Stimulated activated CD4-positive, alpha-beta T cell treated with anti-CD3 and anti-CD28 coated beads, Interleukin-1b, Interleukin-23, amount 100 ng/mL, for 24 hours (primary cell): ENCODE measurements at places on chromosomes 4 and X.

GRCh38 chrX:50211510-50211909, 6.9 kb downstream of the CCNB3 start:
- no peak for DNase-seq

DNA sequence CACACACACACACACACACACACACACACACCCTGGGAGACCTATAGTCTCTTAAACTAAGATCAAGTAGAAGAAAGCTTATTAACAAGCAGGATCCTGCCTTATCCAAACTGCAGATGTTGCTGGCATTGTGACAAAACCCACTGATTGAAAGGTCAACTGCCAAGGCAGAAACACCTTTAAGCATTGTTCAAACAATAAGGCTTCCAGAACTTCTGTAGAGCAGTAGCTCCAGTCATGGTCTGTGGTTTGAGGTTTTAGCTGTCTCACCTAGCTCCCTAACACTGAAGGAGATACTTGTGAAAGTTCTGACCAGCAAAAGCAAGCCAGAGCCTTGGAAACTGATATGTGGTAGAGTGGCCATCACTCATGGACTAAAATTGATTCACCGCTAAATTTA, 59.8 kb downstream of the PTCHD1 start:
- no peak for DNase-seq

DNA sequence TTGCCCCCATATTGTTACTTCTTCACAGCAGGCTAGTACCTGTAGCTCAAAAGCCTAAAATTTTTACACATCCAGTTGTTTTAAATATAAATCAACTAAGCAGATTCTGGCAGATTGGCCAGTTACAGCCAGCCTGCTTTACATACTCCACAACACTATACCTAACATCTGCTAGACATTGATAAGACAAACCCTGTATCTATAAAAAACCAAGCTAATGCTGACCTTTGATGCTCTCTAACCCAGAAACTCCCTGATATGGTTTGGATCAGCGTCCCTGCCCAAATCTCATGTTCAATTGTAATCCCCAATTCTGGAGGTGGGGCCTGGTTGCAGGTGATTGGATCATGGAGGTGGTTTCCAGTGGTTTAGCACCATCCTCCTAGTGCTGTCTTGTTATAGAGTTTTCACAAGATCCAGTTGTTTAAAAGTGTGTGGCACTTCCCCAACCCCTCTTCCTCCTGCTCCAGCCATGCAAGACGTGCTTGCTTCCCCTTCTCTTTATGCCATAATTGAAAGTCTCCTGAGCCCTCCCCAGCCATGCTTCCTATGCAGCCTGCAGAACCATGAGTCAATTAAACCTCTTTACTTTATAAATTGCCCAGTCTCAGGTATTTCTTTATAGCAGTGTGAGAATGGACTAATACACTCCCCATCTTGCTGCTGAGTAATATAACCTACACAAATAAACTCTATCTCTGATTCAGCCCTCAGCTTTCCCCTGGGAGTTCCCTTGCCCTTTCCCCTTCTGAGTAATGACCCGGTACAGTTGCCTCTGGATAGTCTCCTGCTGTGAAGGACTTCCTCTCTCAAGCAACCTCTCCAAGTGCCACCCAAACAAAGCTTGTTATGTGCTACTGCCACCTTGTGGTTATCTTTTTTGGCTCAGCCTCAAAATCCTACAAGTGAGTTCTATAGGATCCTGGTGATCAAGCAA, 39.6 kb downstream of the ZCCHC13 start:
- peak; percentile 12 for DNase-seq

GRCh38 chr4:16579866-16580265, 318.6 kb downstream of the LDB2 start:
- DNase-seq = no peak

DNA sequence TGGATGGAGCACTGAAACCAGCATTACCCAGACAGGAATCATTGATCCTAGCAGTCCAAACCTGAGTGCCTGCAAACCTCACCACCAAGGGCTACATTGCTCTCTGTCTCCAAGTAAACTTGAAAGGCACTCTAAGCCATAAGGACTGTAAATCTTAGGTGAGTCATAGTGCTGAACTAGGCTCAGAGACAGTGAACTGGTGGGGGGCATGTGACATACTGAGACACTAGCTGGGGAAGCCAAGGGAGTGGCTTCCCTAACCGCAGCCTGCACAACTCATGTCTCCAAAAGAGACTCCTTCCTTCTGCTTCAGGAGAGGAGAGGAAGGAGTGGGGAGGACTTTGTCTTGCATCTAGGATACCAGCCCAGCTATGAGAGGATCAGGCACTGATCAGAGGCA, 235.5 kb upstream of the ACTRT1 start:
- no peak for DNase-seq

DNA sequence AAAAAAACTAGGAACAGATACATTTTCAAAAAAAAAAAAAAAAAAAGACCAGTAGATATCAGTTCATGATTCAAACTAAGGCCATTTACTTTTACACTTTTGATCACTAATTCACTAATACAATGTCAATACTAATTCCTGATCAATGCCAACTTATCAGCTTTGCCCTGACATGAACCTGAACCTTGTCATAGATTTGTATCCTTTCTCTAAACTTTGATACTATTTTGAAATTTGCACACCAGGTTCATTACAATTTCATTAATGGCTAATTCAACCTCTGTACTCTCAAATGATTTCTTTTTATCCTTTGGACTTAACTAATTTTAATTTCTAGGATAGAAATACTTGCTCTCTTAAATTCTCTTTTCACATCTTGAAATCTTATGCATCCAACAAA, 37.7 kb downstream of the UGT2B7 start:
- no peak for DNase-seq

GRCh38 chrX:48578661-48579128, 4.4 kb downstream of the RBM3 start:
- DNase-seq = no peak

- DNase-seq = peak; percentile 49
Observed at GRCh38 chr4:602559-602942, 22.8 kb upstream of the PDE6B start.

- no peak for DNase-seq
Observed at GRCh38 chr4:3262208-3263052, 13.5 kb downstream of the MSANTD1 start.

DNA sequence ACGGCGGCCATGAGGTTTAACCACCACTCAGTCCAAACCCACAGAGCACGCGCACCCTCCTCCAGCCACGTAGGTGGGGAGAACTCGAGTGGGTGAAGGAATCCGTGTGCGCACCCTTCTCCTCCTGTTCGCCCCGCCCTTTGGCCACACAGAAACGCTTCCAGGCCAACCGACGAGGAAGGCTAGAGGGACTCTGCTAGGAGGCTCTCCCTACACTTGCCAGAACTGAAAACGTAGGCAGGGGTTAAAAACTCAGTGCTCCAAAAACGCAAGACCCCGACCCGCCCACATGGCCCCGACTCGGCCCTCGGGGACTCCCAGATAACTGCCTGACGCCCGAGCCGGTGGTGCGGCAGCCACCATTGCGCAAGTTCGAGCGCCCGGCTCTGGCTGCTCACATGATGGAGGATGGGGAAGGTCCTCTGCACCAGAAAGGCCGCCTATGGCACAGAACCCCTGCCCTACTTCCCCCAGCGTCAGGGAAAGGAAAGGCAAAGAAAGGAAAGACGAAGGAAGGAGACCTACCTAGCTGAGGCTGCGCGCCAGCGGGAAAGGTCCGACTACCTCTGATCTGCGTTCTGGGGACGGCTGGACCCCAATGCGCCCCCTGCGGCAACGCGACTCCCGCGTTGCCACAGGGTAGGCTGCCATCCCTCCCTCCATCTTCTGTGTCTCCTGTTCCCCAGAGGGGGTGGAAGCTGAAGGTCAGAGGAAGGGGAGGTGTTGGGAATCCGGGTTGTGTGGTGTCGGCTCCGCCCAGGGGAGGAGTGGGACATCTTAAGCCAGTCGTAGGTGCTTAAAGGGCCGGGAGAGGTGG, 201.9 kb upstream of the AGTR2 start:
- DNase-seq = no peak

DNA sequence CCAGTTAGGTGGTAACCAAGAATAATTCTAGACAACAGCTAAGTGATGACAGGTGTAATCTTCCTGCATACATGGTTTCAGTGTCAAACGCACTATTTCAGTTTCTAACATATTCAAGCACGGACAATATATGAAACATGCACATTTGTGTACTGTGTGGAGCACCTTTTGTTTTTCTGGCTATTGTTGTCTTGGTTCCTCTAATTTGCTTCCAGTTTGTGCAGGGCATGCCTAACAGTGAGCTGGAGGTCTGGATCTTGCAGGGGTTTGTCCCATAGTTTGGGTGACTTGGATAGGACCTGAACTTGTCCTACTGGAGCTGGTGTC, 70.5 kb upstream of the TBC1D9 start:
- DNase-seq = no peak

DNA sequence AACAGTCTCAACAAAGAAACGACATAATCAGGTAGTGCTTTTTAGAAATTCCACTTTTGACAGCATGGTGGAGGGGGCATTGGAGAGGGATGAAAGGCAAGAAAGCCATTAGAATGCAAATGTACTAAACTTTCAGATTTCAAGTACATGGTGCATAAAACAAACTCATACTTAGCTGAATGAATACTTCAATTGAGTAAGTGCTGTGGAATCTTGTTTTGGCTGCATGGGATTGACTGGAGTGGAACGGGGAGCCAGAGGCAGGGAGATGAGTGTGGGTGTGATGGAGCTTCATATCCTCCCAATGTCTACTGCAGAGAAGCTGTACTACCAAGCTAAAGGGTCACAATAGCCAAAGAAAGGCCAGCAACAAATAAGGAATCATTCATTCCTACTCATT, 52.4 kb downstream of the USP46 start:
- DNase-seq = no peak

- DNase-seq = peak; percentile 15
Observed at GRCh38 chrX:33434256-33435092, 223.1 kb upstream of the DMD start.

DNA sequence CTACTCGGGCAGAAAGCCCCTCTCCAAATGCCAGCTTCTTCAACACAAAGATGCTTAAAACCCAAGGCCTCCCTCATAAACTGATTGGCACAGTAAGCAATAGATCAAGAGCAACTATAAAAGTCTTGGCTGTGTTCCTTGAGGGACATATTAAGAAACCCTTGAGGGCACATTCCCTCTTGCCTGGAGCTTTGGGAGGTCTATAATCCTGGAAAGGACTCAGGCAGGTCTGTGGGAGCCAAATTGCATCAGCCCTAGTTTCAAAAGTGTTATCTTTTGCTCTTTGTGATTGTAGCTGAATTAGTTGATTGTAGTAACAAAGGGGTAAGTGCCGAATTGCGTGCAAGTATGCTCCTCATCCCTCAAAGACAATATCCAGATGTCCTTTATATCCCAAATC, 18.6 kb upstream of the SETD7 start:
- no peak for DNase-seq

DNA sequence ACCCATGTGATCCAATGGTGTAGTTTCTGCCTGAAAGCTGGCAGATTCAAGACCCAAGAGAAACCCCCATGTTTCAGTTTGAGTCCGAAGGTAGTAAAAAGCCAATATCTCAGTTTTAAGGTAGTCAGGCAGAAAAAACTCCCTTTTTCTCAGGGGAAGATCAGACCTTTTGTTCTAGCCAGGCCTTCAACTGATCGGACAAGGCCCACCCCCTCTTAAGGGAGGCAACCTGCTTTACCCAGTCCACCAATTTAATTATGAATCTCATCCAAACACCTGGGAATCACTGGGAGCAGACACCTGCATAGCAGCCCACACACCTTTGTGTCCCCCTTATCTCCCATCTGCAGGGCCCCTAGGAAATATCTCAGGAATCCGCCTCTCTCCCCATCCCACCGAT, 322.0 kb downstream of the STK32B start:
- no peak for DNase-seq

- no peak for DNase-seq
Observed at GRCh38 chrX:147920161-147920666, 8.5 kb downstream of the FMR1 start.

DNA sequence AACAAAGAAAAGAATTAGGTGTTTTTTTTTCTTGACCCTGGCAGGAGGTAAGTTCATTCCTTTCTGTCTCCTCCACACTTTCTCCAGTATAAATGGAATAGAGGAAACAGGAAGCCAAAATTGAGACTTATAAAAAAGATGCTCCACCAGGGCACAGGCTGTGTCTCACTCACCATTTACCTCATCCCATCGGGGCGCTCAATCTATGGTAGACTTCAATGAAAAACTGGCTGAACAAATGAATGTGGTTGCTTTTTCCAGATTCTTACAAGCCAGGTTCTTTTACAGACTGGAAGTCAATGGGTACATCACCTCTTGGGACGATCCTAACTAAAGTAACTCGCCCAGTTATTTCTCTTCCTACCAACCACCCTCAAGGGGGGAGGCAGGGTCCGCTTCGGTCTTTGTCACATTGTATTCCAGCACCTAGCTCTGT, 685 bp downstream of the COMMD8 start:
- no peak for DNase-seq

GRCh38 chr4:3827616-3828492, 61.7 kb downstream of the ADRA2C start:
- DNase-seq = no peak

DNA sequence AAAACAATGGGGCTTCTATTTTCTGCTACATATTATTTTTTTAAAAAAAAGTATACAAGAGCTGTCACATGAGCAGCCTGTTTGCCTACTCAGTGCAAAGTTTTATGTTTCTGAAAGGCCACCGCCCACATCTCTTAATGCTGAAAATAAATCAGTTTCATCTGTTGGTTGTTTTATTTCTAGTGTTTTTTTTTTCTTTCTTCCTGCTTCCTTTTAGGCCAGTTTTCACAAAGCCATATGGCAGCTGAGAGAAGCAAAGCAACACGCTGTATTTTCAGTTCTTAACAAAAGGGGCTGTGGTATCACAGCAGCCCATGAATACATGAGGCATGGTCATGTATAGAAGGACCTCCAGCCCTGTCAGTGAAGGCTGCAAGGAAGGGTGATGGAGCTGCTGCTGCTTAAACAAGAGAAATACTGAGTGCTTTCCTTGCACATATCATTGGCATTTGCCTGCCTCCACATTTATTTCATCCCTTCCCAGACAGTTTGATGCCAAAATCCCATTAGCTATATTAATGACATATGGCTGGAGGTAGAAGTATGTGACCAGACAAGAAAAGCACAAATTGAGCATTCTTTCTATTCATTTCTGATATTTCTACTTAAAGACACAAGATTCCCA, 172.5 kb downstream of the PCDH18 start:
- DNase-seq = no peak

- no peak for DNase-seq
Observed at GRCh38 chrX:155857561-155857960, 23.6 kb upstream of the VAMP7 start.

DNA sequence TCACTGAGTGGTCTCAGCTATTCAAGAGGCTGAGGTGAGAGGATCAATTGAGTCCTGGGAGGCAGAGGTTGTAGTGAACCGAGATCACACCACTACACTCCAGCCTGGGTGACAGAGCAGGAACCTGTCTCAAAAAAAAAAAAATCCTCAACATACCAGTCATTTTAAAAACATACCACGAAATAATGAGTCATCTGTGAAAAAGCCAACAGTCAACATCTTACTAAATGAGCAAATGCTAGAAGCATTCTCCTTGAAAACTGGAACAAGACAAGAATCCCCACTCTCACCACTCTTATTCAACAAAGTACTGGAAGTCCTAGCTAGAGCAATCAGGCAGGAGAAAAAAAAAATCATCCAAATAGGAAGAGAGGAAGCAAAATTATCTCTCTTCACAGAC, 104.0 kb upstream of the ARHGEF9 start:
- DNase-seq = no peak

GRCh38 chrX:71616672-71617529, 1.4 kb downstream of the CXCR3 start:
- DNase-seq = no peak

- DNase-seq = no peak
Observed at GRCh38 chr4:84407554-84408407, 91.3 kb downstream of the NKX6-1 start.

GRCh38 chrX:12505127-12505526, 286.1 kb upstream of the PRPS2 start:
- no peak for DNase-seq
